ENCODE measurements at places on chromosomes 4 and X. TPM values are rescaled to one million over a fixed set of nuclear protein-coding genes. Genes with fewer than 3 reads are reported as not detected.
A peak's percentile ranks its signal among the peaks of the same experiment; 100 is the strongest.

GRCh38 chr4:74933562-74934015 lies 673 bp downstream of the PARM1 start:
- DNase-seq: peak; percentile 0

DNA sequence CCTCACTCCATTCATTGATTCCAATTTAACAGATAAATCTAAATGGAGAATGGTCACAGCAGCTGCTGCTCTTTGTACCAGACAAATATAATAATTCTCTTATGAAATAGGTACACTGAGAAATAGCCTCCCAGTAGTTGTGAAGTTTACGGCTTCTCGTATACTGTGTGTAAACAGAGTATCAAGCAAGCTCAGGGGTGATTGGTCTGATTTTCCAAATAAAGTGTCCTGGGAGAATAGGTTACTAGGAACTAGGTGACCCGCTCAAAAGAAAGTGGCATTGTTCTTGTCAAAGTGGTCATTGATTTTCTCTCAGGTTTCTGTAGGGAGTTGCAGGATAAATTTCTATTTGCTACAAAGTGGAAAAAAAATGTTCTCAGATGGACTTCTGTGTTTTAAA lies 838.2 kb downstream of the RAPGEF2 start:
- DNase-seq: no peak

GRCh38 chr4:178316211-178316610 lies 874.0 kb upstream of the AGA start:
- no peak for DNase-seq

DNA sequence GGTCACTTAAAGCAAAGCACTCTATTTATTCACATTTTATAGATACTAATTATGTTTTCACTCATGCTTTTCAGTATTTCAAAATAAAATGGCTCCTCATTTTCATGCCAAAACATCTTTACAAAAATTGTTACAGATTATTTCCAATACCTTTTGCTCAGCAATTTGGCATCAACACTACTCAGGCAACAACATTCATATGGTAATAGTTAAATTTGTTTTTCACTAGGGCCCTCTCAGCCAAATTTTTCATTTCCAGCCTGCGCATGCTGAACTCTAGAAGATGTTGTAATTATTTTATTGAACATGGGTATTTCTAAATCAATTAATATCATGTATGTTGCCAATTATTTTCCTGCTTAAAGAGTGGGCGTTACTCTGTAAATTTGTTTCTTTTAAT lies 225.6 kb downstream of the ANTXR2 start:
- DNase-seq: no peak

GRCh38 chrX:73922856-73923455 lies 360.0 kb downstream of the CHIC1 start:
- DNase-seq: no peak

DNA sequence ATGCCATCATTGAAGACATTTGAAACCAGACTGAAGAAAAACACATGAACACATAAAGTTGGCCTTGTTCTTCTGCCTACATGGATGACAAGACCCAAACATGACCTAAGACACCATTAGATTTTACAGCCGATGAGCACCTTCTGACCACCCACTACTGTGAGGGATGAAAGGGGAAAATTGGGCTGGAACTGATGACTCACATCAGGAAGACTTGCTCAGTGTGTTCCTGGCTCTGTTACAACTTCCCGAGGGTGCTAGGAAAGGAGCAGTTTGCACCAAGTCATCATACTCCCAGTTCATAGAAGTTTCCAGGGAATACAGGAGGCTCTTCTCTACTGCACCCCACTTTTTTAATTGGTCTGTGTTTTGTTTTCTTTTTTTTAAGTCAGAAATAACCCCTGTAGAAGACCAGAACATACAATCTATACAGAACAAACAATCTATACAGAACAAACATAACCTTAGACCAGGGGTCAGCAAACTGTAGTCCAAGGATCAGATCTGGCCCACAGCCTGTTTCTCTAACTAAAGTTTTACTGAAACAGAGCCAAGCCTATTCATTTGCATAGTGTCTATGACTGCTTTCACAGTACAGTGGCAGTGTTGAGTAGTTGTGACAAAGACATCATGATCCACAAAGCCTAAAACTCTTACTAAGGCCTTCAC lies 25.3 kb downstream of the BTC start:
- DNase-seq: no peak

HSD17B13 gene
- total RNA-seq: 0.18 TPM

- DNase-seq: peak; percentile 75
These were observed 29.0 kb downstream of the NOP14 start for GRCh38 chr4:2934077-2934812.

- DNase-seq: no peak
These were observed 15.4 kb upstream of the JADE1 start for GRCh38 chr4:128793859-128794672.
